ENCODE measurements at places on chromosomes 16 and 17.
A peak's percentile ranks its signal among the peaks of the same experiment; 100 is the strongest.

DNA sequence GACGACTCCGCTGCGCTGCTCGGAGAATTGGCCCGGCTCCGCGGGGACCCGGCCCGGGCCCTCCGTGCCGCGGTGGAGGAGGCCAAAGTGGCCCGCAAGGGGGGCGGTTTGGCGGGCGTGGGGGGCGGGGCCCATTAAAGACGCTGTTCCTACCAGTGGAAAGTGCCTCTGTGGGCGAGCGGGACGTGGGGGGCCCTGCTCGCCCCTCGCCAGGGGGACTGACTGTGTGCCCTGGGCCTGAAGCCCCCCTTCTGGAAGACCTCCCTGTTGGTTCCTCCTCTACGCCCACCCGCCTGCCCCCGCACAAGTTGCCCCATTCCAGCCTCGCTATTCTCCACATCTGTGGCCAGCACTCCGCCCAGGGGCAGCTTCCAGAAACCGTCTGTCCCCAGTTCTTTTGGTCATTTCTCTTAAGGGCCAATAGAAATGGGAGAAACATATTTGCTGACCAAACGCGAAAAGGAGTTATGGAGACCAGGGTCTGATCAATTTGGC lies 1.9 kb upstream of the FGF11 start:
- no peak for DNase-seq

- DNase-seq, result no peak
Measured at GRCh38 chr17:70564006-70564620, 394.8 kb downstream of the KCNJ2 start.

DNA sequence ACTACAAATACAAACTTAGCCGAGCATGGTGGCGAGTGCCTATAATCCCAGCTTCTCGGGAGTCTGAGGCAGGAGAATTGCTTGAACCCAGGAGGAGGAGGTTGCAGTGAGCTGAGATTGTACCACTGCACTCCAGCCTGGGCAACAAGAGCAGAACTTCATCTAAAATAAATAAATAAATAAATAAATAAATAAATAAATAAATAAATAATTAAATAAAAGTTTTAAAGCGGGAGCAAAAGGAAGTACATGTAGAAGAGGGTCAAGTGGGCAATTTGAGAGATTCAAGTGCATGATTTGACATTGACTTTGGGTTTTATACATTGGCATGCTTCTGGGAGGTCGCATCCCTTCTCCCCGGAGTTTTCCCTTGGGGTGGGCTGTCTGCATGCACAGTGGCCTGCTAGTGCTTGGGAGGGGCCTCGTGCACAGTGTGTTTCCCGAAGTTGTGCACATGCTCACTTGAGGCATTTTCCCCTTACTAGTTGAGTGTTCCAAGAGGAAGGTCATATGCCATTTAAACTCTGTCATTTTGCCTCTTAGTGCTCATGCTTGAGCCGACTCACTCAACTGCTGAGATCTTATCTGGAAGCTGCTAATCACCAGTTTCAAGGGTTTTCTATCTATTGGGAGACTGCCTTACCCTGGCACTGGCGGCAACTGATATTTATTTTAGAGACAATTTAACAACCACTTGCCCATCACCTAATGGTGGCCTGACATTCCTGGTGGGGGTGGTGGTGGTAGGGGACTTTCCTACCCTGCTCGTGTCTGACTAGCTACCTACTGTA lies 193.2 kb upstream of the MPHOSPH6 start:
- no peak for DNase-seq

- DNase-seq, result no peak
Measured at GRCh38 chr17:73341350-73342049, 29.7 kb upstream of the CDC42EP4 start.

DNA sequence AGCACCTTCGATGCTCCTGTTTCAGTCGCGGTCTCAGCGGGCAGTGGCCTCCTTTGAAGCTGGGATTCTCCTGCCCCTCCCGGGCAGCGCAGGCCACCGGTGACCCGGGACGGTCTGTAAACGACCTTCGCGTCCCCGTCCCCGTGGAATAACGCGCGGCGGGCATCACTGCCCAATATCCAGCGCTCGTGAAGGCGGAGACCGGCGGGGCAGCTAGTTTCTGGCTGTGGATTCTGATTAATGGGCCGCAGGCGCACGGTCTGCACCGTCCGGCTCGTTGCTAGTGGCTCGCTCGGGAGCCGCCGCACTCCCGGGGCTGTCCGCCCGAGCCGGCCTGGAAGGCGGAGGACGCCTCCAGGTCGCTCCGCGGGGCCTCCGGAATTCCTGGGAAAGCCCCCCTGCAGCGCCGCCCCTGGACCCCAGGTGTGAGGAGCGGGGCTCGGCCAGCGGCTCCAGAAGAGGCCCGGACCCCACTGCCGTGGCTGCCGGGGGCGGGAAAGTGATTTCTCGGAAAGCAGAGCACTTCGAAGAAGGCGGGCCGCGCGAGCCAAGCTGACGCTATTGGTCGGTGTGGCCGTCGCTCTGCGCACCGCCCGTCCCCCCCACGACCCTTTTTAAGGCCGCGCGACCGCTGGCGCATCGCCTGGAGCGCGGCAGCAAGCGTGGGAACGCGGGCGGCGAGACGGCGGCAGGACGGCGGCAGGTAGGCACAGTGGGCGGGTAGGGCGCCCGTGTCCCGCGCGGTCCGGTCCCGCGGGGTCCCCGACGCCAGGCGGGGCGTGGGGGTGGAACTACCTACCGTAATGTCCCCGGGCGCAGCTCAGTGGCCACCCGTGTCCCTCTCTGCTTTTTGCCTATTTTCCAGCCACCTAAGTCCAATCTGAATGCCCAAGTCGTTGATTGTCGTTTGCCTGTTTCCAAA lies at the start of gene IRF8:
IRF8 (plus strand) TSS at position 642 of the 922 bp plus-strand sequence. CDS start 3,854 bp downstream, outside the sequence.
- peak; percentile 18 for DNase-seq

DNA sequence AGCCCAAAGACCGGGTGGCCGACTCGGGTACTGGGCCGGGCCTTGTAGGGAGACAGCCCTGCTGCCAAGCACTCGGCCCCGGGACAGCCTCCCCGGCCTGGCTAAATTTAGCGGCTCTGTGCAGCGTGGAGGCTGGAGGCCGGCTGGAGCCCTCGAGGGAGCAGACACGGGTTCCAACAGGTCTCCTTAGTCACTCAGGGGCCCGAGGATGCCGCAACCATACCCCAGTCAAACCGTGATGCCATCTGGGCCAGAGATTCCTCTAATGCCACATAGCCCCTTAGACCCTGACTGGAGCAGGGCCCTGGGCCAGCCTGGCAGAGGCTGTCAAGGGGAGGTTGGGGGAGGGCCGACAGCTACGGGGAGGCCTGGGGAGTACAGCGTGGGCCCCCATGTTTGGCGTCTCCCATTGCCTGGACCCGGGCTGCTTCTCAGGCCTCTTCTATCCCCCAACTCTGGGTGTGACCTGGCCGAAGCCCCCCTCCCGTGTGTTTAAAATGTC lies 2.9 kb upstream of the P2RX1 start:
- no peak for DNase-seq

DNA sequence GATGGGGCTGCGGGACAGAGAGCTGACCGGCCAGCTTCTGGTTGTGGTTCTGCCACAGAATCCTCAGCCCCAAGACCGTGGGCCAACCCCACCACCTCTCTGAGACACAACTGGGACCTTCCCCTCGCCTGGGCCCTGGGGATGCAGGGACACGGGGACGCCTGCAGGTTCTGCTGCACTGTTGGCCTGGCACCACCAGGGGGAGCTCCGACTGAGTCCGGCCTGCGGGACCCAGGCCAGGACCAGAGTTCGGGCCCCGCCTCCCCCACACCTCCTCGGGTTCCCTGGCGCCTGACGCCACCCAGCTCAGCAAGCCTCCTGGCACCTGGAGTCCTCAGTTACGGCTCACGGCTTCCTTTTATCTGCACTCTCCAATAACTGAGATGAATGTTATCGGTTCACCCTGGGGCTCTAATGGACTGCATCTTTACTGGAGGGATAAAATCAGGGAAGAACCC lies 27.3 kb downstream of the TBC1D16 start:
- DNase-seq, result peak; percentile 68

GRCh38 chr17:82911822-82912221 lies 72.0 kb upstream of the ZNF750 start:
- no peak for DNase-seq

DNA sequence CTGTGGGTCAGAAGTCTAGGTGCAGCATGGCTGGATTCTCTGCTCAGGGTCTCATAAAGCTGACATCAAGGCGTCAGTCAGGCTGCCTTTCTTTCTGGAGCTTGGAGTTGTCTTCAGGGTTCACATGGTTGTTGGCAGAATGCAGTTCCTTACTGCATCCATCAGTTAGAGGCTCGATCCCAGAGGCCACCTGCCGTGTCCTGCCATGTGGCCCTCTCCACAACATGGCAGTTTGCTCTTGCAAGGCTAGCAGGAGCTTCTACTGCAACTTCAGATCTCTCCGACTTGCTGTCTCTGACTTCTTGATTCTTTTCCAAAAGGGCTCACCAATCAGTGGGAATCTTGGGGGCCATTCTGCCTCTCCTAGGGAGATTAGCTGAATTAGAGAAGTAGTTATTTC lies 11.9 kb downstream of the PITPNC1 start:
- DNase-seq, result no peak

DNA sequence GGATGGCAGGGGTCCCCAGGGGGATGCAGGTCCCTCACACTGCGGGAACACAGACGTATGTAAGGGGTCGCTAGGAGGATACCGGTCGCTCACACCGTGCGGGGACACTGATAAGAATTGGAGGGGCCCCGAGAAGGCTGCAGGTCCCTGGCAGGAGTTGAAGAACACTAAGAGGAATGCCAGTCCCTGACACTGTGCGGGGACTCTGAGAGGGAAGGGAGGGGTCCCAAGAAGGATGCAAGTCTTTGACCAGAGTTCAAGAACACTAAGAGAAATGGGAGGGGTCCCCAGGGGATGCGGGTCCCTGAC lies 510 bp downstream of the ERCC4 start:
- no peak for DNase-seq

- no peak for DNase-seq
Measured at GRCh38 chr16:53091466-53092211, 36.8 kb downstream of the CHD9 start.

DNA sequence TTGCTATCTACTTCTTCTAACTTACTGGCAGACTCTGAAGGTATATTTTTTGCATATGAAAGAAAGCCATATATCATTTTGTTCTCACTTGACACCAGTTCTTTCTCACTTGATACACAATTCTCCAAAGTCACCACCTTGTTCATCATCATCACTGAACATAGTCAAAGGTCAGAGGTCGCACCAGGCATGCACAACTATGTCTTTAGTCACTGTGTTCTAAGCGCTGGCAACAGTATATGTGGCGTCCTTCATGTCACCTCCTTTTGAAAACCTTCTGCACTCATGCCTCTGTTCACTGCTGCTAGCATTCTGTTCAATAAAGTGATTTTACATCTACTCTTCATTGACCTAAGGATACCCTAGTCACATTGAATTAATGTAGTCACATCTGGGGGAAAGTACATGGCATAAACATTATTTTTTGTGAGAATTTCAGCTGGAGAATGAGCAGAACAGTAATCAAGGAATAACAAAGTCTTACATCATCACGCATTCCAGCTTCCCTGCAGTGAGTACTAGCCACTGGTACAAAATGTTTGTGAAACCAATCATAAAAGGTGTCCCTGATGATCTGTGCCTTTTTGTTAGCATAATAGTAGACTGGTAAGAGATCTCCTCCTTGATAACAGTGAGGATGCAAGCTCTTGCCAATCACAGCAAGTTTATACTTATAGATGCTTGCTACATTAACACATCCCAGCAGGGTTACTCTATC lies 20.5 kb upstream of the TBX4 start:
- no peak for DNase-seq

GRCh38 chr17:57391076-57391825 lies 134.9 kb downstream of the MSI2 start:
- no peak for DNase-seq

DNA sequence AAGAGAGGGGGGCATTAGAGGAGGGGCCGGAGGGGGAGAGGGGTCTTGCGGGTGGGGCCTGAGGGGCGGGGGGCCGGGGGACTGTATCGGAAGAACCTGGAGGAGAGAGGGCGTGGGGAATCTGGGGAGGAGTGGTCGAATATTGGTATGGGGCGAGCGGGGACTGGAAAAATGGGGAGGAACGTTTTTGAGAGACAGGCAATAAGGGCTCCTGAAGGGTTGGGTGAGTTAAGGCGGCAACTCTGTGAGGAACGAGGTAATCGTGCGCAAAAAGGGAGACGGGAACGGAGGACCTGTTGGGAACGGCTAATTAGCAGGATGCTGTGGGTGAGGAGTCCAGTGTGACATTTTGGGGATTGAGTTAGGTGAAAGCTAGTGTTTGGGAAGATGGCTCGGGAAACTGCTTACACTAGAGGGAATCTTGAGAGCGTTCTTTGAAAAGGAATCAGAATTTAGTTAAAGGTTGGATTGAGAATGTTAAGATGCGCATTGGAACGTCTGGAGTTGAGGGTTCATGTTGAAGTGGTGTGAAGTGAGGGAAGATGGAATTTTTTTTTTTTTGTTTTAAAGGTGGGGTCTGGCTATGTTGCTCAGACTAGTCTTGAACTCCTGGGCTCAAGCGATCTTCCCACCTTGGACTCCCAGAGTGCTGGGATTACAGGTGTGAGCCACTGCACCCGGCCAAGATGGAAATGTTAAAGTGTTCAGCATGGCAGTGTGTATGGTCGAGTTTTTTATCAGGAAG lies 662 bp downstream of the WIPF2 start:
- no peak for DNase-seq
